T-helper 1 cell (primary cell): ENCODE measurements at places on chromosomes 12 and 14.

DNA sequence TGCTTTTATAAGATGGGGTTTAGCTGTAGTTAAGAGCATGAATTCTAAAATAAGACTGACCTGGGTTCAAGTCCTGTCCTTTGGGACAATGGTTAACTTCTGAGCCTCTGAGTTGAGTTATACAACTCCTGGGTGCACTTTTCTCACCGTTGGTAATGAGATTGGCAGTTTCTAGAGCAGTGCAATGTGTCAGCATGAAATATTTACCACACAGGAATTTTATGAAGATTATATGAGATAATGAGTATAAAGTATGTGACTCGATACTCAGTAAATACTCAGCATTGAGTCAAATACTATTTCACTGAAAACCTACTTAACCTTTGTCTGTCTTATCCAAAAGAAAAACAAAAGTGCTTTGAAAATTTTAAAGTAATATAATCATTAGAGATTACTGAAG is 214.2 kb downstream of the CPNE8 start:
- DNase-seq = no peak

DNA sequence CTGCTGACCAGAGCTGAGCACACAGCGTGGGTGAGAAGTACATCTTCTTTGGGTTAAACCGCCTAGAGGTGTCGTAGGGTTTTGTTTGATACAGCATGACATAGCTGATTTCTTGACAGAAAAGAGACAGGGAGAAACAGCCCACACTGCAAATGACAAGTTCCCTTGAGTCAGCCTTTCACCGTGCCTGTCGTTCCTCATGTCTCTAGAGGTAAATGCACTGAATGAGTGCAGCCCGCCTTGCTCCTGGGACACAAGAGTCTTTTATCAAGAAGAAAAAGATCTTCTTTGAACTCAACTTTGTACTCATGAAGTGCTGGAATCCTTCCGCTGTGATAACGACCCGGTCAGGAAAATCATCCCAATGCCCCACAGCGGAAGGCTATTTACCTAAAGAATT is 77.6 kb downstream of the TMEM132D start:
- DNase-seq = no peak

GRCh38 chr14:92603309-92604242 is 90.0 kb downstream of the RIN3 start:
- peak; percentile 52 for DNase-seq

DNA sequence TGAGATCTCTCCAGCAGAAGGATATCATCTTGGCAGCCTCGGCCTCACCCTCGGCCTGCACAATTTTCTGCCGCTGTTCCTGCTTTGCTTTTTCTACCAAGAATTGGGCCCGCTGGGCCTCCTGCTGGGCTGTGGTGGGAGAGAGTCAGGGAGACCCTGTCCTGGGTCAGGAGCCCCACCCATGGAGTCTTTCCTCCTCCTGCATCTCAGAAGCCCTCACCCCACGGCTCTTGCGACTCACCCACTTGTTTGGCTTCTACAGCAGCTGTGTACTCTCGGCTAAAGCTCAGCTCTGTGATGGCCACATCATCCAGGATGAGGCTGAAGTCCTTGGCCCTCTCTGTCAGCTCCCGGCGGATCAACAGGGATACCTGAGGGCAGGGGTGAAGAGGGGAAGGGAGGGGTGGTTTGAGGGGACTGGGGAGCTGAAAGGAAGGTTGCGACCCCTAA is 2.8 kb downstream of the PHB2 start:
- DNase-seq = no peak

DNA sequence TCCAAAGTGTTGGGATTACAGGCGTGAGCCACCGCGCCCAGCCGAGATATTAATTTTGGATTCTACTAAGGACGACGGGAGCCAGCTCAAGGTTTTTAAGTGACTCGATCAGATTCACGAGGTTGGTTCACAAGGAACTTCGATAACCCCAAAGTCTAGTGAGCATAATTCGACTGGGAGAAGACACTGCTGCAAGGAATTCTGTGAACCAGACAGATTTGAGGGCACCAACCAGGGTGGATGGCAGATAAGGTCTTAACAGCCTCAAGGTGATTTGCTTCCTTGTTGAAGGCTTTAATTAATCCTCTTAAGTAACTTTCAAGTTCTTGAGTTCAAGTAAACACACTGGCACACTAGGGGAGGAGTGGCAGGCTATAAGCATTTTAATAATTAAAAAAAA is 1.1 kb upstream of the KLHDC2 start:
- no peak for DNase-seq

GRCh38 chr14:51298895-51299294 is 58.8 kb downstream of the TMX1 start:
- no peak for DNase-seq

DNA sequence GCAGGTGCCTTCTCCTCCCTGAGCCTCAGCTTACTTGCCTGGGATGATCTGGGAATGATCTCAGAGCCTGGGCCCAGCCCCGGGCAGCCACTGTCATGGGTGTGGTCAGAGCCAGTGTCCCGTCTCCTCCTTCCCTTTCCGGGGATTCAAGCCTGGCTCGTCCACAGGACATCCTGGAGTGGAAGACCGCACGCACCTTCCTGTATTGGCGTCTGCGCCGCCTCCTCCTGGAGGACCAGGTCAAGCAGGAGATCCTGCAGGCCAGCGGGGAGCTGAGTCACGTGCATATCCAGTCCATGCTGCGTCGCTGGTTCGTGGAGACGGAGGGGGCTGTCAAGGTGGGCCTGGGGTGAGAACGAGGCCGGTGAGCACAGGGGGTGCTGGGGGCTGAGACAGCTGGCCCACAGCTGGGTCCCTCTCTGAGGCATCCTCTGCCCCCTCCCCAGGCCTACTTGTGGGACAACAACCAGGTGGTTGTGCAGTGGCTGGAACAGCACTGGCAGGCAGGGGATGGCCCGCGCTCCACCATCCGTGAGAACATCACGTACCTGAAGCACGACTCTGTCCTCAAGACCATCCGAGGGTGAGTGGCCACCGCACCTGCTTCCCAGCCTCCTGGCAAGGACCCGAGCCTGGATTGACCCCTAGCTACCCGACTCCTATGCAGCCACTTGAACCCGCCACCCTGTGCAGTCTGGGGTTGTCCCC is 44.0 kb downstream of the FOXN4 start:
- no peak for DNase-seq

GRCh38 chr12:68796399-68796798 is 11.6 kb upstream of the MDM2 start:
- no peak for DNase-seq

DNA sequence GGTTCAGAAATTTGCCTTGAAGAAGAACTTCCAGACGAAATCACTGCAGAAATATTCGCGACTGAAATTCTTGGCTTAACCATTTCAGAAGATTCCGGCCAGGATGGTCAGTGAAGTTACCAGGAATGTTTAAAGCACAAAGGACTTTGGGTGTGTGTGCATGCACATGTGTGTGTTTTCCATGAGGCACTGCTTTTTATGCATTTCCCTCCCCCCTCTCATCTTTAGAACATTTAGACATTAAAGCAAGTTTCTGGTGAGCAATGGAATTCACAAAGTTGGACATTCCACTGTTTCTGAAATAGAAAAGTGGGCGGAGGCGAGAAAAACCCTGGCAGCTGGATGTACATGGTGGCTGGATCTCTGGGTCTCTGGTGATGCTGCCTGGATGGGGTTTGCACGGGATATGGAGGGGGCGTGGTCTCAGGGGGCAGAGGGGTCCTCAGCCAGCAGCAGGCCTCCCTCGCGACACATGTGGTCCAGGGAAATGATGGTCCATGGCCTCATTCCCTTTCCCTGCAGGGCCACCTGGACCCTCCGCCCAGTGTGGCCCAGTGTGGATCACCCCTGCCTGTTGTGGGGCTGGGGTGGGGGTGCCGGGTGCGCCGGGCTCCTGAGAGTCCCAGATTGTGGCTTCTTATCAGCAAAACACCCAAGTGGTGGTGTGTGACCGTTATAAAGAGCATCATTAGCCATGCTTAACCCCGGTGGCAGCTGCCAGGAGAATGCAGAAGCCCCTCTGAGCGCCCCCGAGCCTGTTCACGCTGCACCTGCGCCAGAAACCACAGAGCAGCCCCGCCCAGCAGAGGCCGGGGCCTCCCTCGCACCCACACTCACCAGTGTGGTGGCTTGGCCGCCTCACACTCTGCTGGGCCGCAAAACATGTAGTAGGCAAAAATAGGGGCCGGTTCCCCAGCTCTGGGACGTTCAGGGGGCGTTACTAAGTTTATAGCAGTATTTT is 17.8 kb upstream of the BCL7A start:
- DNase-seq = no peak

- DNase-seq = no peak
Measured at GRCh38 chr14:68081489-68081888, 261.9 kb downstream of the RAD51B start.

- no peak for DNase-seq
Measured at GRCh38 chr12:50642761-50643160, 121.1 kb upstream of the ATF1 start.

GRCh38 chr12:21683115-21683514 is 25.5 kb upstream of the LDHB start:
- DNase-seq = no peak

GRCh38 chr14:89425931-89426330 is 8.9 kb upstream of the FOXN3 start:
- DNase-seq = peak; percentile 58

DNA sequence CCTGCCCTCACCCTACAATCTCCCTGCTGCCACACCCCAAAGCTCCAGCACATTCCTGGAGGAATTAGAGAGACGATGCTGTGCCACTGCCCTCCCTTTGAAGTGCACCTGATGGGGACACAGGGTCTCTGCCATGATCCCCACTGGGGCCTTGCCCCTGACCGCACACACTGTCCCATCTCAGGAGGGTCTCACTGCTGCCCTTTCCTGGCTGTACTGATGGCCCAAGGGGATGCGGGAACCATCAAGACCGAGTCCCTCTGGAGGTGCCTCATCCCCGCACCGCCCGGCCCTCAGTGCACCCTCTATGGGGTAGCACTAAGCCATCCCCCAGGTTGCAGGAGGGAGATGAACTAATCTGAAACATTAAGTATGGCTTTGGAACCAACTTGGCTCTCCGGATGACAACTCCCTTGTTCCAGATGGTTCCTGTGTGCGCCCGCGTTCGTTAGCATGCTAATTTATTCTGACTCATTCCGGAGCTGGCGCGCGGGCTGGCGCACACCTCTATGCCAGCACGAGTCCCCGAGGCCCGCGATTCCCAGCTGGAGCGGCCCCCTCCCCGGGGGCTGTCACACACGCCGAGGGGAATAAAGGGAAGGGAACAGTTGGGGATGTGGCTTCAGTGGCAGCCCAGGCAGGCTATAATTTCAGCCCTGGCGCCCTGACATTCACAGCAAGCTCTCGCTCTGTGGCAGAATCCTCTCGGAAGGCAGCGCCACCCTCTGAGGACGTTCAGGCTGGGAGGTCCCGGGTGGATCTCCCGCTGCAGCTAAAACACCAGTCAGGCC is 34.2 kb upstream of the C14orf180 start:
- DNase-seq = no peak

DNA sequence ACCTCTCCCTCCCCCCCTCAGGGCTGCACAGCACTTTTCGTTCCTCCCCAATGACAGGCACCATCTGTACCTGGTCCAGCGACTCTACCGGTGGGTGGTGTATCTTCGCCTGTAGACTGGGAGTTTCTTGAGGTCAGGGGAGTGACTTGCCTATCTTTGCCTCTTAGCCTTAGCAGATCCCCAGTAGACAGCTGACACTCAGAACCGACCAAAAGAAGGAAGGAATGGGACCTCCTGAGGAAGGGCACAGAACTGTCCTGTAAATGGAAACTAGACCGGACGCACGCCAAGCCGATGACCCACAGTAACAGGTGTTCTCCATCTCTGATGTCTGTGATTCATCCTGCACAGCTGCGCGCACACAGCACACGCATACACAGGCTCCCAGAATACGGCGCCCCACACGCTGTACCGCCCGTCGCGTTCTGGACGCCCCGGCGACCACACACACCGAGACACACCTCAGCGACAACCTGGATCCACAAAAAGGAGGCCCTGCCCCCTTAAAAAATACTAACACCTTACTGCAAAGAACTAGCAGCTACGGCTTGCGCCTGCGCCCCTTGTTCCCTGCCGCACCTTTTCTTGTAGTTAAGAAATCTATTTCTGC is 673 bp upstream of the TTC9 start:
- DNase-seq = no peak

- no peak for DNase-seq
Measured at GRCh38 chr14:46887144-46887543, 235.6 kb upstream of the RPL10L start.

DNA sequence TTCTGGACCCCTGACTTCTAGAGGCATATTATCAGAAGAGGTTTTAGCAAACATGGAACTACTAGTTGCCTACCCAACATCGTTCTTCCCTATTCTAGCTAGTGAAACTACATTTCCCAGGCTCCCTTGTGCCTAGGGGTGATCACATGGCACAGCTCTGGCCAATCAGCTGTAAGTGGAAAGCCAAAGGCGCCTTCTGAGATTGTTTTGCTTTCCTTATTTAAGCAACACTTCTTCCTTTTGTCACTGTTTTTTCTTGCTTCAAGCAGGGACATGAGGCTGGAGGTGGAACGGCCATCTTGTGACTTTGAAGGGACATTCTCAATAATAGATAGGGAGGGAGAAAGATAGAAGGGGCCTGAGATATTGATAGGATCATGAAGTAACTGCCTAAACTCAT is 136.7 kb downstream of the ZNF664 start:
- no peak for DNase-seq

DNA sequence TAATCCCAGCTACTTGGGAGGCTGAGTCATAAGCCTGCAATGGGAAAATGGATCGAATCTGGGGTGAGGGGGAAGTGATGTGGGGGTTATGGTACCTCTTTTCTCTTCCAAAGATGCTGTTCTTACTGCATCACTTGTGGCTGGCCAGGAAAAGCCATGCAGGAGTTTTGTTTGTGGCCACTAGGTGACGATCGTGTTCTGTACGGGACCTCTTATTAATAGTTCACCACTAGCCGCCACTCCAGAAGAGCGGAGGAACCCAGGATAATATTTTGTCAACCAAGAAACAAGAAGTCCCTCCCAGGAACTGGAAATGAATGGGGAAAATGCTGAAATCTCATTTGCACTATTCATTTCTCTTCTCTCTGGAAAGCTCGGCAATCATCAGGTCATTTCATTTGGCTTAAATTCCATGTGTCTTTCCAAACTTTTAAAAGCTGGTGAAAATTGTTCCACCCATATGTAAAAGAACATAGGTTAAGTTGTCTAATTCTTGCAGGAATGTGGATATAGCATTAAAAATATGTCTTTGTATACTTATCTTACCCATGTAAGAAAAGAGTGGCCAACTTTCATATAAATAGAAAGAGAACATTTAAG is 8.9 kb downstream of the GPR65 start:
- no peak for DNase-seq

DNA sequence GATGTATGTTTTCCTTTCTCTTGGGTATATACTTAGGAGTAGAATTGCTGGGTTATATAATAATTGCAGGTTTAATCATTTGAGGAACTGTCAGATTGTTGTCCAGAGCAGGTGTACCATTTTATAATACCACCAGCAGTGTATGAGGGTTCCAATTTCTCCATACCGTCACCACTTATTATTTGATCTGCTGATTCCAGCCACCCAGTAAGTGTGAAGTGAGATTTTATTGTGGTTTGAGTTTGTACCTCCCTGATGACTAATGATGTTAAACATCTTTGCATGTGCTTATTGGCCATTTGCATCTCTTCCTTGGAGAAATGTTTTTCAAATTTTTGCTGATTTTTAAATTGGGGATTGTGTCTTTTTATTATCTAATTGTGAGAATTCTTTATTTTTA is 15.1 kb downstream of the NCKAP5L start:
- DNase-seq = no peak
